Stimulated activated CD8-positive, alpha-beta memory T cell treated with anti-CD3 and anti-CD28 coated beads, Interleukin-7, amount 100 ng/mL, for 1 hour (primary cell): ENCODE measurements at places on chromosomes 5 and 9.

- DNase-seq, result no peak
Measured at GRCh38 chr5:42691413-42691937, 65.1 kb upstream of the CCDC152 start.

DNA sequence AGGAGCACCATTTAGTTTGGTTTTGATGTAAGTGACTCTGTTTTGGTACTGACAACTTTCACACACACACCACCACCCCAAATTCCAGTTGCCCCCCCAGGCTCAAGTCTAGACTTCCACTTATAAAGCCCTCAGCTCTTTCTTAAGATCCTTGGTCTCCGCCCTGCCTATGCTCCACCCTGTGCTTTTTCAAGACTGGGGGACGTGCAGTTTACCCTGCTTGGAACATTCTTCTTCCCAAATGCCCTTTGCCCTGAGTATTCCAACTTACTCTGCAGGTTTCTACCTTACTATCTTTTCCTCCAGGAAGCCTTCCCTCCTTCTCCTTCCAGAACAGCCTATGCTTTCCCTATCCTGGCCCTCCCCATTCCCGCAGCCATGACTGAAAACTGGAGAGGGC is 1.5 kb upstream of the TRIM14 start:
- DNase-seq, result no peak

DNA sequence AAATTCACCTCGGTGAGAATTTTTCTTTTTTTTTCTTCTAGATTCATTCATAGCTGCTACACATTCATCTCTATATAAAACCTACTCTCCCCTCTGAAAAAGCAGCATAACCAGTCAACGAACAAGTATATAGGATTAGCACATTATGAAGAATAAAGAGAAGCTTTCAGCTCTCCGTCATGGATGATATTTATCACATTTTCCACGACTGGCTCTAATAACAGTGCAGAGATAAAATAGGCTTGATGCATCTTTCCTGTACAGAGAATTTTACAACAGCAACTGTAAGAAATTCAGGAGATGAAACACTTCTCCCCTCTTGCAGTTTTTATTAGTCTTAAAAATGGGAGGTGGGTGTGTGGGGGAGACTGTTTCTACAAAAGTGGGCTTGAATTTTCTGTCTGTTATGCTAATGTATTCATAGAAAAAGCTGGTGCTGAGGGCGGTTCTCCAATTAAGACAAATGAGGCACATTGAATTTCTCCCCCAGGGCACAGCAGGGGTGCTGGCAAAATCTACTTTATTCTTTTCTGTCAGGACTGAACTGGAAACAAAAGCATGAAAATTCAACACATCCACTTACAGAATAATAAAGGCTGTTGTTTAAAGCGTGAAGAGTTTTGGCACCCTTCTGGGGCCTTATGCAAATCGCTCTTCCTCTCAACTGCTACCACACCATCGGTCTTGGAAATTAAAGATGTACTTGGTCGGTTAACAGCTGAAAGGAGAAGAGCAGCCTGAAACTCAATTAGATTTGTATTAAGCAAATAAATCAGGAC is 233.9 kb upstream of the ZNF608 start:
- DNase-seq, result no peak

DNA sequence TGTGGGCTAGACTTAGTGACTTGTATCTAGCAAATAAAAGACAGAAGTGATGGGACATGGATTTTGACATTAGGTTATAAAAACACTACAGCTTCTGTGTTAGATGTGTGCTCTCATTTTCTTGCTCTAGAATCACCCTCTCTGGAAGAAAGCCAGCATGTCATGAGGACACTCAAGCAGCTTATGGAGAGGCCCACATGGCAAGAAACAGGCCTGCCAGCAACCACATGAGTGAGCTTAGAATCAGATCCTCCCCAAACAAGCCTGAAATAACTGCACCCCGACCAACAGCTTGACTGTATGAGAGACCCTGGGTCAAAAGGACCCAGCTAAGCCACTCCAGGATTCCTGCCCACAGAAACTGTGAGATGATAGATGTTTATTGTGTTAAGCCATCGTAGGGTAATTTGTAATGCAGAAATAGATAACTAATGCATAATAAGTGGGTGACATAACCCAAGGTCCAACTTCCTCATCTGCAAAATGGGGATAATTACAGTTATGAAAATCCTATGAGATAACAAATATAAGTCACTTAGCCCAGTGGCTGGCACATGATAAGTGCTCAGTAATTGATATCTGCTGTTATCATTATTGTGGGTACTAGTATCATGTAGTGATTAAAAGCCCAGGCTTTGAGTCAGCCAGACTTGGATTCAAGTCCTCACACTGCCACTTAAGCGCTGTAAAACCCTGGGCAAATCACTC is 86.5 kb downstream of the KLHL3 start:
- DNase-seq, result no peak

DNA sequence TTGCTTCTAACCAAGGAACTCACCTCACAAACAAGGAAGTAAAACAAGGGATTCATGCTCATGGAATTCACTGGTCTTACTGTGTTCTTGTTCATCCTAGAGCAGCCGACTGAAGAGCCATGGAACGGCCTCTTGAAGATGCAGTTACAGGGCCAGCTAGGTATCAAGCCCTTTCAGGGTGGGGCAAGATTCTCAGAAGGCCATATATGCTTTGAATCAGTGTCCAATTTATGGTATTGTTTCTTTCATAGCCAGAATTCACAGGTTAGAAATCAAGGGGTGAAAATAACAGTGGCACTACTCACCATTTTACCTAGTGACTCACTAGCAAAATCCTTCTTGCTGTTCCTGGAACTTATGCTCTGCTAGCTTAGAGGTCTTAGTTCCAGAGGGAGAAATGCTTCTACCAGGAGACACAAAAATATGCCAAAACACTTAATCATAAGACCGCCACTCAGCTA is 159.5 kb upstream of the CDH10 start:
- no peak for DNase-seq

DNA sequence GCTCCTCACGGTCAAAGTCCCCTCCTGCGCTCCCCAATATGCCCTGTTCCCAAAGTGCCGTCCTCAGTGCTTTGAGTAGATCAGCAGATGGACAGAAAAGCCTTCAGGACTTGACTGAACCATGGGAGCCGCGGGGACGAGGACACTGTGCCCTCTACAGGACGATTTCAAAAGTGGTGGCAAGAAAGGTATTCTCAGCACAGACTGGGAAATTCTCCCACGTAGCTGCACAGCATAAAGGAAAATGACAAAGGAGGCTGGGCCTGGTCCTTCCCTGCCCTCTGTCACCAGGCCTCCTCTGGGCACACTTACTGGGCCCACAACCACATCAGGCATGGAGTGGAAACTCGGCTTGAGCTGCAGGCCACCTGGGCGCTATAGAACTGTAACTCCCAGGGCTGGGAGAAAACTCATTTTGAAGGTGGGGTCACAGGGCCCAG is 16.7 kb upstream of the MTMR12 start:
- peak; percentile 26 for DNase-seq
